ENCODE measurements at places on chromosomes 7 and 10. TPM values are rescaled to one million over a fixed set of nuclear protein-coding genes. Genes with fewer than 3 reads are reported as not detected.

The PDE6C gene
- not detected for total RNA-seq

The PTN gene
- 10.3 TPM for total RNA-seq

The GFRA1 gene
- total RNA-seq: 18.3 TPM

The GTF2IRD1 gene
- total RNA-seq: 17.3 TPM

The AZGP1 gene
- 76.2 TPM for total RNA-seq

The NPC1L1 gene
- 0.29 TPM for total RNA-seq

The SYCE1 gene
- total RNA-seq: 2.1 TPM

The TCTN3 gene
- total RNA-seq: 27.3 TPM

The GRID2IP gene
- total RNA-seq: not detected

The HTR7 gene
- 0.74 TPM for total RNA-seq

The HMX2 gene
- total RNA-seq: not detected

The CTTNBP2 gene
- 6.1 TPM for total RNA-seq

The NPY gene
- not detected for total RNA-seq

The PRKG1 gene
- 12.9 TPM for total RNA-seq

The ASIC3 gene
- total RNA-seq: 0.87 TPM

The HOXA10 gene
- 19.7 TPM for total RNA-seq

The ATP6V0A4 gene
- not detected for total RNA-seq

GRCh38 chr10:118256825-118257570 is 85.1 kb downstream of the FAM204A start:
- DNase-seq: no peak

DNA sequence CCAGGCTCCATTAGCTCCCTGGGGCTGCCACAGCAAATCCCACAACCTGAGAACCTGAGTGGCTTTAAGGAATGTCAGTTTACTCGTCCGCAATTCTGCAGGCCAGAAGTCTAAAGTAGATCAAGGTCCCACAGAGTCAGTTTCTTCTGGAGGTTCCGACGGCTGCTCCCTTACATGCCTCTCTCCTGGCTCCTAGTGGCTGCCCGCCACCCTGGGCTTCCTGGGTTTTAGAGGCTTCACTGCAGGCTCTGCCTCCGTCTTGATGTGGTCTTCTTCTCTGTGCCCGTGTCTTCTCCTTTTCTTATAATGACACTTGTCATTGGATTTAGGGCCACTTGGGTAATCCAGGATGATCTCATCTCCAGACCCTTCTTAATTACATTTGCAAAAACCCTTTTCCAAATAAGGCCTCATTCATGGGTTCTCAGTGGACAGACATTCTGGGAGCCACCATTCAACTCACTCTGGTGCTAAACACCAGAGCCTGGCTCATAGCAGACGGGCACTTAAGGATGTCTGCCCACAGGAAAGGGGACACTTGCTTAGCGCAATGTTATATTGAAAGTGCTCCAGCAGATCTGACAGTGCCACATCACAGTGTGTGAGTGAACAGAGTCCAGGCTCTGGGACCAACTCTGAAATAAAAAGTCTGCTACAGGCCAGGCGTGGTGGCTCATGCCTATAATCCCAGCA is 77.6 kb downstream of the VWC2 start:
- no peak for DNase-seq

DNA sequence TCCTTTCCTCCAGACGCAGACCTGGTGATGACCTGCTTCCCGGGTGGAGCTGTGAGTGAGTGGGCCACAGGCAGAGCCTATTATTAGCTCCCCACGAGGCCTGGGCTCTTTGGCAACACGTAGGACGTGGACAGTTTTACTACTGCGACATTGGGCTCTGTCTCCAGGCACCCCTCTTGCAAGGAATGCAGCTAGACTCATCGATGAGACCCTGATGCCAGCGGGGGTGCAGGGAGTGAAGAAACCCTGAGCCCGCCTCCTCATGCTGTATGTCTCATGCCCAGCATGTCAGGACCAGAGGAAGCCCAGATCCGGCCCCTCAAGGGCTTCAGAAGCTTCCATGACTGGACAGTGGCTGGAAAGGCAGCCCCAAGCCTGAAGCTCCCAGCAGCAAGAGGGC is 161.9 kb downstream of the TCERG1L start:
- no peak for DNase-seq

GRCh38 chr7:129784437-129784782 is 168.3 kb downstream of the UBE2H start:
- no peak for DNase-seq

GRCh38 chr10:32153931-32154330 is 97.7 kb upstream of the KIF5B start:
- DNase-seq: no peak

- DNase-seq: no peak
These were observed 2.5 kb downstream of the ASB13 start for GRCh38 chr10:5663692-5664427.

- no peak for DNase-seq
These were observed 563.4 kb upstream of the MKI67 start for GRCh38 chr10:128689667-128690066.

GRCh38 chr7:935164-935873 is 19.2 kb downstream of the ADAP1 start:
- no peak for DNase-seq

DNA sequence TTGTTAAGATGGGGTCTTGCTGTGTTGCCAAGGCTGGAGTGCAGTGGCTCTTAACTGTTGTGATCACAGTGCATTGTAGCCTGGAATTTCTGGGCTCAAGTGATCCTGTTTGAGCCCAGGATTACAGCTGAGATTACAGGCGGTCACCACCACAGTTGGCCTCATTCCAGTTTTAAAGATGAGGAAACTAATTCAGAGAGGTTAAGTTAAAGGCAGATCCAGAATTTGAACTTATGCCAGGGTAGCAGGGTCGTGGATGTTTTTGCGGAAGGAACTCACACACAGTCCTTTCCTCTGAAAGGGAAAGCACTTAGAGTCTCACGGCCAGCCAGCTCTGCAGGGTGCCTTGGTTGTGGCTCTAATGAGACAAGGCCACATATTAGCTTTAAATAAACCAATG is 84.7 kb downstream of the MMRN2 start:
- DNase-seq: no peak

DNA sequence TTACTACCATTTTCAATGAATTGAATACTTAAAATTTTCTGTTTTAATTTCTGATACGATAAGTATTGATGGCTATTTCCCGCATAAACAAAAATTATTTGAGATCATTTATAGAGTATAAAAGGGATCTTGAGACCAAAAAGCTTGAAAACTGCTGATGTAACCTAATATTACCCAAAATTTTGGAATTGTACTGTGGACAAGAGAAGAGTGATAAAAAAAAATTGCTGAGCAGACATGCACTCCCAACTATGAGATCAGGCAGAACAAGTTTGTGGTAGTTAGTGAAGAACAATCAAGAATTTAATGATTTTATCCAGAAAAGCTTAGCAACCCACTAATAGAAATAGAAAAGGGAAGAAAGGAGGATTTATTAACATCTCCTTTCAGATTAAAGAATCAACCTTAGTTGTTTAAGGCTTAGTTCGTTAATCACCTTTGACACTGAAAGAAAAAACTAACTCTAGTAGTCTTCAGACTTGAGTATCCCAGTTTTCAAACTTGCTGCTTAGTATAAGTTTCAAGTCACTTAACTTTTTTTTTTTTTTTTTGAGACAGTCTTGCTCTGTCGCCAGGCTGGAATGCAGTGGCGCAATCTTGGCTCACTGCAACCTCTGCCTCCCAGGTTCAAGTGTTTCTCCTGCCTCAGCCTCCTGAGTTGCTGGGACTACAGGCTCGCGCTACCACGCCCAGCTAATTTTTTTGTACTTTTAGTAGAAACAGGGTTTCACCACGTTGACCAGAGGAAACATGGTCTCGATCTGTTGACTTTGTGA is 50.6 kb upstream of the ZC3HAV1 start:
- DNase-seq: no peak

DNA sequence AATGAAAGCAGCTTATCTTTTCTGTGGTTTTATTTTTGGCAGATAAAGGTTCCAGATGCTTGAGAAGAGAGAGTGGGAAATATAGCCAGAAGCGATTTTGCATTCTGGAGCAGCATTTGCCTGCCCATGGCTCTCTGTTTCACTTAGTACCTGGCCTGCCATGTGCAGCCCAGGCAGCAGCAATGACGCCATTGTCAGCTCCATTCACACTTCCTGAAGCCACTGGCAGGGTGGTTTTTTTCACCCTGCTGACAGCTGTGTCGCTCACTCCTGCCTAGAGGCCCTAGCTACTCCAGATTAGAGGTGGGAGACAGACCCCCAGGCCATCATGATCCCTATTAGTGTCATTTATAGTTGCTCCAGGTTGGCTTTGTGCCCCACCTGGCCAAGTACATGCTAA is 30.1 kb upstream of the NEUROD6 start:
- DNase-seq: no peak

- no peak for DNase-seq
These were observed 388.3 kb upstream of the MGMT start for GRCh38 chr10:129078746-129079145.

- DNase-seq: no peak
These were observed 251.8 kb downstream of the TEX36 start for GRCh38 chr10:125431149-125431548.

- no peak for DNase-seq
These were observed 362.0 kb downstream of the ETV1 start for GRCh38 chr7:13627455-13627854.

DNA sequence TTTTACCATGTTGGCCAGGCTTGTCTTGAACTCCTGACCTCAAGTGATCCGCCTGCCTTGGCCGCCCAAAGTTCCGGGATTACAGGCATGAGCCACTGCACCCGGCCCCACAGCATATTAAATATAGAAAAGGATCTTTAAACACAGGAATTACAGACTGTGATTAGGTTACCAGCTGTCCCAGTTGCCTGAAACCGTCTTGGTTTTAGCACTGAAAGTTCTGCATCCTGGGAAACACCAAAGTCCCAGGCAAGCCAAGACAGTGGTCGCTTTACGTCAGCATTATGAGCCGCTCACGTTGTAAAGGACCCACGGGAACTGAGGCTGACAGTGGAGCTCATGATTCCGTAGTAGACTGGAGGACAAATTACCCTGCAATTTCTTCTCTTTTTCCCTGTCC is 69.0 kb upstream of the FAM180A start:
- DNase-seq: no peak

DNA sequence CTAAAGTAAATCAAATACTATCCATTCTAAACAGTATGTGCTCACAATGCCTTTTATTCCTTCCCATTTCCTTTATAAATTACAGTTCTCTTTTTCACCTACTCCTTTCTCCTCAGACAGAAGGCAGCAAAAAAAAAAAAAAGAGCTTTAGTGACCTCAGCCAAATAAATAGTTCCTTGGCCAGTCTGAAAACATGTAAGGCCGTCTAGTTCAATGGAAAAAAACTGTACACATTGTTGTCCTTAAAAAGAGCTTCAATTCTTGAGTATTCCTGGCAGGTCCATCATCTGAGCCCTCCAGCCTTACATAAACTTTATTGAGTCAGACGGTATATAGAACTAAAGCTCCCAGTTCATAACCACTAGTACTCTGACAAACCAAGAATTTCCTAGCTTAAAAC is 185.4 kb downstream of the CACNA2D1 start:
- DNase-seq: no peak

GRCh38 chr10:123154711-123155505 is 706 bp downstream of the BUB3 start:
- no peak for DNase-seq

DNA sequence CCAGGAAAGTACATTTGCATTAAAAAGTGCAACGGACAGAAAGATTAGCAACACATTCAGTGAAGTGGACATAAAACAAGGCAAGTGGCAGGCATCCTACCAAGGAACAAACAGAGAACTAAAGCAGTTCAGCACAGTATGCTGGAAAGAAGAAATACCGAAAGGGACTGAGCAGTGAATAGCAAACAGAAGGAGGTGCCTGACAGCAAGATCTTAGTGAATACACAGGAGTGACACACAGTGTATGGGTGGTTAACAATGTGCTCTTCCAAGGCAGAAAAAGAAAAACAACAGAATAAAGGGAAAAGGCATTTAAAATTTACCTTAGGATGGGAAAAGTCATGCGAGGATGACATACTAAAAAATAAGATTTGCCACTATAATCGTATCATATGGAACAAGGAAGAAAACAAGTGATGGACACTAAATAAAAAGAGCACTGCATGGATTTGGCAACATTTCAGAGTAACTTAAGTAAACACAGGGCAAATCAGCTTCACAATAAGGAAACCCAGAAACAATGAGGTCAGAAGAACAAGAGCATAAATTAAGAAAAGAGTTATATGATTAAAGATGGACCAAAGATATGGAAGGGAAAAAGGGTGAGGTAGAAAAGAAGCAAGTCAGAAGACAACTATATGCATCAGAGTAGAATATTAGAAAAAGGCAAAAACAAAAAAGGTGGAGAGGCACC is 29.5 kb downstream of the MEST start:
- DNase-seq: no peak

- no peak for DNase-seq
These were observed 44.2 kb downstream of the RAB11FIP2 start for GRCh38 chr10:118002581-118002980.

- DNase-seq: no peak
These were observed 625 bp downstream of the GIMAP2 start for GRCh38 chr7:150686030-150686631.

- peak; percentile 90 for DNase-seq
These were observed at the start of gene CTBP2 for GRCh38 chr10:125159932-125160855. CTBP2 (minus strand) TSS chr10:125160563.

DNA sequence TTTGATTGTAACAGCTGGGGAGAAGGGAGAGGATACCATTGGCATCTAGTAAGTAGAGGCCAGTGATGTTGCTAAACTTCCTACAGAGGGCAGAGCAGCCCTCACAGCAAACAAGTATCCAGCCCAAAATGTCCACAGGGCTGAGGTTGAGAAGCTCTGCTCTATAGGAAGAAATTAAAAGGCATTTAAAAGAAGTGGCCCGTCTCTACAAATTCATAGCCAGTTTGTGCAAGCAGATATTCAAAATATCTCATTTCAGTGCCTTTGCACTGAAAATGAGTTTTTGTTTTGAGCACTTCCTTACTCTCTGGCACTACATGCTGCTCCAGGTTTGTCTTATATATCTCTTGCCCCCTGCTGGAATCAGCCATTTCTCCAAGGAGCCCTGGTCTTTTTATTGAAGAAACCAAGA is 330.0 kb downstream of the BBS9 start:
- no peak for DNase-seq

GRCh38 chr10:8095959-8096358 is 41.5 kb downstream of the GATA3 start:
- DNase-seq: no peak

Measured in mesenteric fat pad (tissue), 1 donor.